Activated CD8-positive, alpha-beta memory T cell treated with anti-CD3 and anti-CD28 coated beads for 1 hour (primary cell): ENCODE measurements at places on chromosomes 2 and 18.

GRCh38 chr18:79010802-79011201 is 31.2 kb downstream of the SALL3 start:
- DNase-seq, result no peak

- DNase-seq, result no peak
Observed at GRCh38 chr2:134982603-134983002, 64.0 kb downstream of the CCNT2 start.

- DNase-seq, result no peak
Observed at GRCh38 chr2:145404690-145405089, 884.8 kb upstream of the ZEB2 start.

DNA sequence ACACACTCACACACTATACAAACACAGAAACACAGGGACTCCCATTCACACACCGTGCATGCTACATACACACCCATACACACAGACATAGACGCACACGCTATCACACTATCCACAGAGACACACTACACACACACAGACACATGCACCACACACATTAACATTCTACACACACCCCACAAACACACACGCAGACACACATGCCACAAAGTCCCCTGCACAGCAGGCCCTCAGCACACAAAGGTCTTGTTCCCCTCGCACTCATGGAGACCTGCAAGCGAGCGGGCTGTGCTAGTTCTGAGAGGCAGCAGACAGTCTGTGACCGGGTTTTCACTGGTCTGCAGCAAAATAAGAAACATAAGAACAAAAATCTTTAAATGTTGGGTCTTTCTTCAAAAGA is 429.6 kb upstream of the SALL3 start:
- no peak for DNase-seq

GRCh38 chr2:37262522-37262921 is 31.1 kb downstream of the NDUFAF7 start:
- no peak for DNase-seq

GRCh38 chr2:43039376-43040080 is 186.9 kb downstream of the ZFP36L2 start:
- no peak for DNase-seq

DNA sequence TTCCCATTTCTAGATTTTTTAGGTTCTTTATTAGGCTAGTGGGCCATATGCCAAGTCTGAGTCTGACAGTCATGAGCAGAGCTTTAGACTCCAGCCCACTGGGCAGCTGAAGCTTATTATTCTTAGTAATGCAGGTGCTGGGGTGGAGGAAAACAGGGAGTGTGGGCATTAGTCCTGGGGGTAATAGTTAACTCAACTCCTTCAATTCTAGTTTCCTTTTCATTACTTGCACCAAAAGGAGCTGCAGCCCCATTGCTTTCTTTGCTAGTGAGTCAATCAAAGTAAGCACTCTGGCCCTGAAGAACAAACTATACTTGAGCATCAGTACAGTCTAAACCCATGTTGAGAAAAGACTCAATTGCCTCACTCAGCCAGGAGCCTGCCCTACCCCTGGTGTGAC is 35.5 kb downstream of the ICOS start:
- DNase-seq, result no peak

DNA sequence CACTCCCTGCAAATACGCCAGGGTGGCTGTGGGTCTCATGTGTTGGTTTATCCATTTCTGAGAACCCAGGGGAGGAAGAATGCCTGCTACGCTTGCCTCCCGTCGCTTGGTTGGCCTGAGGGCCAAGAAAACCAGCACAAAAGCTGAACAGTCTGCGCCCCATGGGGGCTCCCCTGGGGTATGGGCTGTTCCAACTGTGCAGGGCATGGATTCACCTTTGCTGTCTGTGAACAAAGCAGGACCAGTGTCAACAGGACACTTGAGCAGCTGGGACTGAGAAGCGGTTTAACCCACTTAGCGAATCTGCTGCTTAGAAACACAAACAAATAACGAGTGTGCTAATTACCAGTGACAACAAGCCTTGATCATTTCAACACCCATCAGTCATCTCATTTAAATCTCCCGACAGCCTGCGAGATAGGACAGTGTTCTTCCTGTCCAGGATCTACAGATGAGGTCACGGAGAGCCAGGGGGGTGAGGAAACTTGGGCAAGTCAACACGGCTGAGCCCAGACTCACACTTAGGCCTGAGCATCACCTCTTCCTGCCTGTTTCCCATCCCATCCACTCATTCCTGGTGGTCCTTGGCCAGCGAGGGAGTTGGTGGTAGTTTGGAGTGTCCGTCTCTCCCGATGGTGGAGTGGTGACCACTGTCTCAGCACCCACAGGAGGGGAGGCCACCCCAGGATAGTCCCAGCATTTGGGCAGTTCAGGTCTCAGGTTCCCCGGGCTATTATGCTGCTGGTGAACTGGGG is 111.6 kb upstream of the HAAO start:
- no peak for DNase-seq

GRCh38 chr2:59301466-59302402 is 1060.6 kb upstream of the FANCL start:
- DNase-seq, result no peak

GRCh38 chr2:178246696-178247095 is 52.4 kb downstream of the OSBPL6 start:
- no peak for DNase-seq

GRCh38 chr2:45256867-45257641 is 247.8 kb upstream of the SIX2 start:
- no peak for DNase-seq

DNA sequence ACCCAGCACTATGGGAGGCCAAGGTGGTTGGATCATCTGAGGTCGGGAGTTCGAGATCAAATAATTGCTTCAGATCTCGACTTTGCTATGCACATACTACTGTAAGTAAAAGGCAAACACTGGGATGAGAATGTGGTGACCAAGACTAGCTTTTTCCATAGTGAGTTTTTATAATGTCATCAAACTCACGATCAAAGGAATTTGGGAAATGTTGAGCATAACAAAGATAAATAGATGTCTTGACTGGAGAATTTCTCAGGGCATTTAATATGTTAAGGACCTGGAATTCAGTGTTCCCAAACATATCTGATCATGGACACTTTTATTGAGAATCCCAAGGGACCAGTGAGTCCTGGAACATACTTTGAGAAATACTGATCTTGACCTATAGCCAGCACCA is 205.6 kb downstream of the ARHGAP15 start:
- DNase-seq, result no peak

DNA sequence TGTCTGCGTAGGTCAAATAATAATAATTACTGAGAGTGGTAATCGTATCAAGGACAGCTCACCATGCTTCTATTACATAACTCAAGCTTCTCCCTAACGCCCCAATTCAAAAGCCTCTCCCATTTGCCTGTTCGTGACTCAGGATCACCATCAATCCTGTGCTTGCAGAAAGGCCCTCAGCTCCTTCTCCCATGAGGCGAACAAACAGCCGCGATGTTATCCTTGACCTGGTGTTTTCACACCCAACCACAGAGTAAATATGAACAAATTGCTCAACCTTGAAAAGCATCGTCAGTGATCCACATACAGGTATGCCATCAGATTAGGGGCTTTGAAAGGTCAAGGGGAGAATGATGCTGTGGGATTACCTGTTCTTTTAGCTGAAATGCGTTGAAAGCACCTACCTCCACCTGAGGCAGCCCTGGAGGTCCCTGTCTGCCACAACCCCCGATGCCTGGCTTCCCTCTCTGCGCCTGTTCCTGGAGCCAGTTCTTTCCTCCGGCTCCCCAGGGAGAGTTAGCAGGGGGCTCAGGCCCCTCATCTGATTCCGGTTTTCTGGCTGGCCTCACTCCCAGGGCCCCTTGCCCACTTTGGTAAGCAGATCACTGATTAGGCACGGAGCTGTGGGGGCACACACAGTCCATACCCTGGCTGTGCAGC is 39.1 kb upstream of the ODC1 start:
- no peak for DNase-seq

DNA sequence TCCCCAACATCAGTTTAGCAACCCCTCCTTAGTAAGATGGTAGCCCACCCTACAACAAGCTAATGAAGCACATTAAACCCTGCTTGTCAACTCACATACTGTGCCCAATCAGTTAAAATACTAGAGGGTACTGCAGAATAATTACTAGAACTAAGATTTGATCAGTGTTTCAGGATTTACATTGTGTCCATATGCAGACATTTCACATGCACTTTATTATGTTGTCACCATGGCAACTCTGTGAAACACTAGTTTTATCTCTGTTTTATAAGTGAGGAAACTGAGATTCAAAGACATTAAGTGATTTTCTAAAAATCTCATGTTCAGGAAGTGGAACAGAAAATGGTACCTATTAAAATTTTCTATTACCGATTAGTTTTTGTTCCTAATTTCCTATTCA is 61.7 kb downstream of the CYBRD1 start:
- DNase-seq, result no peak

DNA sequence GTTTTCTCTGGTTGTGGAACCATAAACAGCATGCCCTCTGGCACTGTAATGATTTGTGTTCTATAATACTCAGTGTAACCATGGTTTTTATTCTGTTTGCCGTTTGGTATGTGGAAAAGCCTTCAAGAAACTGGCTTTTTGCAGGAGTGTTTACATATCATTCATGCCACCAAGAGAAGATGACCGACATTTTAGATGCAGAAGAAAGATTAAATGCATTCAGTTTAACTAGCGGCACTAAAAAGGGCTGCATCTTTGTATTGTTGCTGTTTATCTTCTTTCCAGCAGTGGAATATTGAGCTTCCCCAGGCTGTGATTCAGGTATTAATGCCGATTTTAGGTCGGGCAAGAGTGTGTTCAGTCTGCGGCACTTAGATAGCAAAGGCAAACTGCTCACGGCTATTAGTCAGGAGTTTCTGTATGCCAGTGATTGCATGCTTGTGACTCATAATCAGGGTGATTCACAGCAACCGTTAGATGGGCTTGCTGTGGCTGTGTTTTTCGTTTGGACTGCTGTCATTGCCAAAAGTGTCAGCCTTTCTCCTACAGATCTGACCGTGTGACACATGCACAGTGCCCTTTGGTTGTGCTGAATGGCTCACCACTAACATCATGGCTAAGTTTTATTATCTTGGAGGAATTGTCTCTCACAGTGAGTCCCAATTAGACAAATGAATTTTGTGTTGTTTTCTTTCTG is 479.7 kb downstream of the PARD3B start:
- DNase-seq, result no peak

- no peak for DNase-seq
Observed at GRCh38 chr2:188203776-188204175, 87.9 kb upstream of the GULP1 start.

DNA sequence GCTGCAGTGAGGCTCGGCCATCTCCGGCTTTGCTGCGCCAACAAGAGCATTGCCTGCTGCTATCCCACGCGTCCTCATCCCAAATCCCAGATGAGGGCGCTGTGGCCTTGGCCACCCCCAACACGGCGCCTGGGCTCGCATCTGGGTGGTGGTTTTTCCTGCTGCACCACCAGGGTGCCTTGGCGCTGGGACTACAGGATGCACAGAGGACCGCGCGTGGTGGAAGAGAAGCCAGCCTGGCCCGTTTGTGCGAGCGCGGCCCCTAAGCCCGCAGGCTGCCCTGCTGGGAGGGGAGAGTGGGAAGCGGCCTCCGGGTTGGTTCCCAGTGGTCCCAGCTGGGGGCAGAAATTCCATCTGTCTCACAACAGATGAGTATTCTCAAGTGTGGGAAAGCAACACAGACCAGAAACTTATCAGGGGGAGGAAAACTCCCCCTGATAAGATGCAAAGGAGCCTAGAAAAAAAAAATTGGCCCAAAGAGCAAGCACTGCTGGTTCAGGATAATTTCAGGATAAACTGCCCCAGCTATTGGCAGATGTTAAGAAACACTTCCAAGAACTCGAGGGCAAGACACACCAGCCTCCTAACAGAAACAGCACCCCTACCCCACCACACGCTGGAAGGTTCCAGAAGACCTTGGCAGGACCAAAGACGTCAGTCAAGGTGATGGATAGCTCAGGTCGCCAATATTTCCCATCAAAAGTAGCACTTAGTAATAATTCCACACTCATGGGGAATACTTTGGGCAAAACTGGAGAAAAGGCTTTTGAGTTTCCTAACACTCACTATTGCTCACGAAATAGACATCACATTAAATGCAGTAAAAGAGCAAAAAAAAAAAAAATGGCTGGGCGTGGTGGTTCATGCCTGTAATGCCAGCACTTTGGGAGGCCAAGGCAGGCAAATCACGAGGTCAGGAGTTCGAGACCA is 152.1 kb downstream of the PXDN start:
- DNase-seq, result no peak

DNA sequence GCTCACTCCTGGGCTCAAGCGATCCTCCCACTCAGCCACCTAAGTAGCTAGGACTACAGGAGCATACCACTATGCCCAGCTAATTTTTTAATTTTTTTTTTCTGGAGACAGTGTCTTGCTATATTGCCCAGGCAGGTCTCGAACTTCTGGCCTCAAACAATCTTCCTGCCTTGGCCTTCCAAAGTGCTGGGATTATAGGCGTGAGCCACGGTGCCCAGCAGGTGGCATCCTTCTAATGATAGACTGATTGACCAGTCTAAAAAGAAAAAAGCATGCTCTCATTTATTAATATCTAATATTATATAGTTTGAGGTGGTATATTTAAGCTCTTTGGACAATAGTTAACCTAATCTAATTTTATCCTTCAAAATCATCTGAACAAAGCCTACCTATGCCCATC is 198.6 kb downstream of the CAMKMT start:
- DNase-seq, result no peak

GRCh38 chr2:232816657-232817056 is 40.3 kb upstream of the KCNJ13 start:
- DNase-seq, result no peak

- DNase-seq, result no peak
Observed at GRCh38 chr2:234632527-234633391, 135.9 kb upstream of the ARL4C start.

DNA sequence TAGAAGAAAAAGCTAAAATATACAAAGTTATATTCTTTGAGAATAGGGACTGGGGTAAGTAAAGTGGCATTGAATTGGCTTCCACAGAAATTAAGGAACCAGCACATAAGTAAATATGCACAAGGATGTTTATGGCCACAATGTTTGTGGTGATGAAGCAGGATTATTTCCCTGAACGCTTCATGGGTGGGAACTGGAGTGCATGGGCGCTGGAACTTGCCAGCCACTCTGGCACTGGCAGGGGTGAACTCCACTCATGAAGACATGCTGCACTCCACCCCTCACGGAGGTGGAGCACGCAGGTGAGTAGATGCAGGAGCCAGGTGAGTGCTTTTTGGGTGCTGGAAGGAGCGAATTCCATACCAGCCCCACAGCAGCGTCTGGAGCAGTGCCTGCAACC is 94.1 kb downstream of the BCL2 start:
- DNase-seq, result no peak

GRCh38 chr18:58310517-58310916 is 266.5 kb downstream of the NEDD4L start:
- DNase-seq, result no peak

- DNase-seq, result no peak
Observed at GRCh38 chr2:88838165-88838635, 146.7 kb downstream of the RPIA start.

- no peak for DNase-seq
Observed at GRCh38 chr2:236633775-236634560, 64.3 kb downstream of the ACKR3 start.

GRCh38 chr2:39898934-39899333 is 119.9 kb upstream of the THUMPD2 start:
- no peak for DNase-seq
